ENCODE measurements at places on chromosomes 3 and 15. TPM values are rescaled to one million over a fixed set of nuclear protein-coding genes. Genes with fewer than 3 reads are reported as not detected.

DNA sequence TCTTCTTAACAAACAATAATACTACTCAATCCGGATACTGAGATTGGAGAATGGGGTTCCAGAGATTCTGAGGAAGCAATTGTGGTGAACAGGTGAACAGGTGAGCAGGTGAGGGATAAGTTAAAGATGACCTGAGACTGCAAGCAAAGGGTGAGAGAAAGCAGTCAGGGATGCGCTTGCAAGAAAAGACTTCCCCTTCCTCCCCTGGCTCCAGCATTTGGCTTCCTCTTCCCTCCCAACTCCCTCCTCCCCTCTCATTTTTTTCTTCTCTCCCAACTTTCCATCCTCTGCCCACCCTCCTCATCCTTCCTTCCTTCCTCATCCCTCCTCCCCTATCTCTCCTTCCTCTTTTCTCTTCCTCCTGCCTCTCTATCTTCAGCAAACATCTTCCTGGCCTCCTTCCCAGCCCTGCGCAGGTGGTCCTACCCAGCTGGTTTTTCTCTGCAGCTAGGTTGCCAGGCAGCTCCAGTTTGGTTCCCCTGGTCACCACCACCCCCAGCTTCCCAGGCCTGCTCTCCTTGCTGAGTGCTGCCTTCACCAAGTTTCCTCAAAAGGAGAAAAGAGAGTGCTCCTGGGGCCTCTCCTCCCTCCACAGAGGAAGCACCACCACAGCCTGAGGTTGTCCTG is 10.4 kb upstream of the VIPR1 start:
- no peaks in the 10 kb centered on the region for H3K36me3 ChIP-seq
- no peak overlapping the region for H3K4me3 ChIP-seq
- DNase-seq: no peak
- no peak overlapping the region for H3K27ac ChIP-seq
- H3K4me1 ChIP-seq: peaks cover 7% of the 10 kb centered on the region

RARRES1 gene
- total RNA-seq: 1.5 TPM

DNA sequence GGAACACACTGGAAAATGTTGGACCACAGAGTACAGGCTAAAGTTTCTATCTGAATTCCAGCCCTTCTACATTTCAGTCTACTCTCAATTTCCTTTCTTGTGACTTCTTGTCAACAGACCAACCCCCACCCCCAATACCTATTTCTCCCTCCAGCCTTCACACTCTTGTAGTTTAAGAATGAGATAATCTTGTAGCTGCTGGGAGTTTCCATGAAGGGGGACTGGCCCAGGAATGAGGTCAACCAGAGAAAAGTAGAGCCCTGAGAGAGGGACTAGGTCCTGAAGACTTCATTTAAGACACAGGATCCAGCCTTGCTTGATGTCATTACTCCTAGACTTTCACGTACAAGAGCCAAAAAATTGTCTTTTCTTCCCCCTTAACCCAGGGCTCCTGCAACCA is 29.5 kb upstream of the FAM107A start:
- no peak overlapping the region for H3K27ac ChIP-seq
- no peaks in the 10 kb centered on the region for H3K4me1 ChIP-seq
- DNase-seq: no peak
- H3K36me3 ChIP-seq: no peaks in the 10 kb centered on the region
- H3K27me3 ChIP-seq: no peaks in the 10 kb centered on the region

- DNase-seq: no peak
- no peak overlapping the region for H3K27ac ChIP-seq
- no peak overlapping the region for H3K4me3 ChIP-seq
- no peaks in the 10 kb centered on the region for H3K36me3 ChIP-seq
- no peaks in the 10 kb centered on the region for H3K4me1 ChIP-seq
These were observed 88.9 kb downstream of the CLSTN2 start for GRCh38 chr3:140023616-140024530.

DNA sequence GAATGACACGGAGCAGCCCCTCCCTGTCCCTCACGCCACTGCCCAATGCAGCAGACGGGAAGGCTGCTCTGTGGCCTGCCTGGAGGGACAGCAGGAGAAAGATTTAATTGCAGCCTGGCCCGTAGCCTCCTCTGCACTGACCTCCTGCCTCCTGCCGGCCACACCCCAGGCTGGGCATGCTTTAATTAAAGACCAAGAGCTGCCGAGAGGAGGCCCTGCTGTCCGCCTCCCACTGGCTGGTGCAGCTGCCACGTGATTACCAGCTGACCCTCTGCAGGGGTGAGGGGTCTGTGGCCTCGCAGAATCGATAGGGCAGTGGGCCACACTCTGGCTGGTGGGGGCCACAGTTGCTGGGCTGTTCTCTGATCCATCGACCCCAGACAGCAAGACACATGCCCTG is 100.2 kb upstream of the PRR23E start:
- peak; percentile 41 for DNase-seq
- no peaks in the 10 kb centered on the region for H3K27me3 ChIP-seq
- H3K36me3 ChIP-seq: no peaks in the 10 kb centered on the region

- peak; percentile 28 for DNase-seq
- no peaks in the 10 kb centered on the region for H3K36me3 ChIP-seq
- no peaks in the 10 kb centered on the region for H3K27me3 ChIP-seq
- H3K4me1 ChIP-seq: no peaks in the 10 kb centered on the region
These were observed 122.9 kb upstream of the LIPC start for GRCh38 chr15:58308742-58309355.

Data from pancreas (tissue), 10 donors.